ENCODE measurements at places on chromosomes 6 and 20.

GRCh38 chr20:492159-492558 lies 29.8 kb upstream of the TBC1D20 start:
- DNase-seq = no peak

GRCh38 chr6:116382587-116382986 lies 11.8 kb downstream of the DSE start:
- no peak for DNase-seq

DNA sequence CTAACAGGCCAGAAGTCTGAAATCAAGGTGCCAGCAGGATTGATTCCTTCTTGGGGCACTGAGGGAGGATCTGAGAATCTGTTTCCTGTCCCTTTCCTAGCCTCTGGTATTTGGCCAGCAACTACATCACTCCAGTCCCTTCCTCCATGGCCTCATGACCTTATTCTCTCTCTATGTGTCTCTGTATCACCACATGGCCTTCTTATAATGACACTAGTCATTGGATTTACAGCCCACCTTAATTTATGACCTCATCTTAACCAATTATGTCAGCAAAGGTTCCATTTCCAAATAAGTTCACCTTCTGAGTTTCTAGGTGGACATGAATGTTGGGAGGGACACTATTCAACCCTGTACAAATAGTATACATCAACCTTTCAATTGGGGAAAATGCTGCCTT lies 29.3 kb downstream of the SCML4 start:
- no peak for DNase-seq

DNA sequence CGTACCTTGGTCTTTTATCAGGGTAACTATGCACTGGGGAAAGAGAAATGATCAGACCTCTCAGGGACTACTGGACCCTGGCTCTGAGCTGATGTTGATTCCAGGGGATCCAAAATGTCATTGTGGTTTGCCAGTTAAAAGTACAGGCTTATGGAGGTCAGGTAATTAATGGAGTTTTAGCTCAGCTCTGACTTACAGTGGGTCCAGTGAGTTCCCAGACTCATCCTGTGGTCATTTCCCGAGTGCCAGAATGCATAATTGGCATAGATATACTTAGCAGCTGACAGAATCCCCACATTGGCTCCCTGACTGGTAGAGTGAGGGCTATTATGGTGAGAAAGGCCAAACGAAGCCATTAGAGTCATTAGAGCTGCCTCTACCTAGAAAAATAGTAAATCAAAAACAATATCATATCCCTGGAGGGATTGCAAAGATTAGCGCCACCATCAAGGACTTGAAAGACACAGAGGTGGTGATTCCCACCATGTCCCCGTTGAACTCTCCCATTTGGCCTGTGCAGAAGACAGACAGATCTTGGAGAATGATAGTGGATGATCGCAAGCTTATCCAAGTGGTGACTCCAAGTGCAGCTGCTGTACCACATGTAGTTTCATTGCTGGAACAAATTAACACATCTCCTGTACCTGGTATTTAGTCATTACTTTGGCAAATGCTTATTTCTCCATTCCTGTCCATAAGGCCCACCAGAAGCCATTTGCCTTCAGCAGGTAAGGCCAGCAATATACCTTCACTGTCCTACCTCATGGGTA lies 152.4 kb downstream of the THBS2 start:
- no peak for DNase-seq

GRCh38 chr6:118745156-118745555 lies 93.8 kb upstream of the CEP85L start:
- no peak for DNase-seq

- peak; percentile 57 for DNase-seq
Observed at GRCh38 chr6:111604259-111605099, 1.2 kb downstream of the TRAF3IP2 start.

GRCh38 chr6:26213334-26214075 lies 126.3 kb downstream of the HFE start:
- no peak for DNase-seq

DNA sequence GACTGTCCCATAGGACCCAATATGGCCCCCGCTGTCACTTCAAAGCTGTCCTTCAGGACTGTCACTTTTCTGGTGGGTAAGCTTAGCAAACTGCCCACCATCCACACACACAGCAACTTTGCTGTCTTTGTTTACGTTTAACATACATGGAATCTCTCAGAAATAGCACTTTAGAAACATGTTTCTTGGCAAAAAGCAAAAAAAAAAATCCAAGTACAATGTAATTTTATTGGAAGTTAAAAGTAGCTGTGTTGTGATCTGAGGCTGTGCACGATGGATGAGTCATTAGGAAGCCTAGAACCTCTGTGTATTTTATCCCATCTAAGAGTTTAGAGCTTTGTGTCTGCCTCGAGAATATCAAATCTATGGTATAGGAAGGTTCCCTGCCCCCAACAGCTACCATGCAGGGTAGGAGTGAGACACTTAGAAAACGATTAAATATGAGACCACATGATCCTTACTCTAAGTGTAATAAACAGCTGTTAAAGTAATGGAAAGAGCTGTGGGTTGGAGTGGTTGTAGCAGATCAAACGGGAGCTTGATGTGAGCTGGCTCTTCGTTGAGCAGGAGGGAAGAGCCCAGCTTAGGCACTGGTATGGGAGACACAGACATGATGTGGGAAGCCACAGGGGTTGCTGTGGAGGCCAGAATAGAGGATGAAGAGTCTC lies 119.5 kb downstream of the PLEKHG1 start:
- no peak for DNase-seq

- no peak for DNase-seq
Observed at GRCh38 chr6:159790956-159791598, 810 bp downstream of the MRPL18 start.

- DNase-seq = no peak
Observed at GRCh38 chr6:170067923-170068360, 222.9 kb downstream of the DLL1 start.

Data from hepatic stellate cell (primary cell).